ENCODE measurements at places on chromosomes 6 and 20.
A peak's percentile ranks its signal among the peaks of the same experiment; 100 is the strongest.

- DNase-seq: no peak
- no peak overlapping the region for H3K27ac ChIP-seq
- no peaks in the 10 kb centered on the region for H3K27me3 ChIP-seq
- H3K4me3 ChIP-seq: no peak overlapping the region
- peaks cover 20% of the 10 kb centered on the region for H3K36me3 ChIP-seq
- H3K4me1 ChIP-seq: peaks cover 3% of the 10 kb centered on the region
These were observed 16.3 kb downstream of the CCDC167 start for GRCh38 chr6:37483252-37483901.

DNA sequence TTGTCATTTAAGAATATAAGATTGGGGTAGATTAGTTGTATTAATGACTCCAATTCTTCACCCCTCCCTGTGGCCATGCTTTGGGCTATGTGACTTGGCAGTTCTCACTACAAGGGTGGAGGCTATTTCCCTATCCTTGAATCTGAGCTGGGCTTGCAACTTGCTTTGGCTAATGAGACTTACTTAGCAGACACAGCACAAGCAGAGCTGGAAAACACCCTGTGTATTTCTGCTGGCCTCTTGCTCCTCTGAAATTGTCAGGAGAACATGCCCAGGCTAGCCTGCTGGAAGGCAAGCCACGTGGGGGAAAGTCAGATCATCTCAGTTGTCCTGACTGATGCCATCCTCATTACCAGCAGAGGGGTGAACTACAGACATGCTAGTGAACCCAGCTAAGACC, 126.5 kb upstream of the HDGFL1 start:
- H3K27ac ChIP-seq: no peak overlapping the region
- no peak for DNase-seq
- H3K27me3 ChIP-seq: no peaks in the 10 kb centered on the region
- H3K36me3 ChIP-seq: no peaks in the 10 kb centered on the region
- H3K4me3 ChIP-seq: no peak overlapping the region

DNA sequence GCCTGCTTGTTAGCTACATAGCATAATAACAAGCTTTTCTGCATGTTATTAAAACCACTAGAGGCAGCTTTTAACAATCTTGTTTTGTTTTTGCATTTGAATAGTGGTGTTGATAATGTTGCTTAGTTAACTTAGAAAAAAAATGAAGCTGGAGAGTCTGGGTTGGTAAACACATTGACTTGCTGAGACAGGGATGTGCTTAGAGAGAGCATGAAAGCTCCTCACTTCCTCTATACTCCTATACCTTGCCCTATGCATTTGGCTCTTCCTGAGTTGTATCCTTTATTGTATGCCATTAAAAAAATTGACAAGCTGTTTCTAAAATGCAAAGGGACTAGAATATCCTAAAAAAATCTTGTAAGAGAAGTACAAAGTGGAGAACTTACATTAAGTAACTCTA, 13.6 kb downstream of the FAM83B start:
- H3K27me3 ChIP-seq: no peaks in the 10 kb centered on the region
- no peak overlapping the region for H3K27ac ChIP-seq
- no peak for DNase-seq
- H3K4me1 ChIP-seq: no peaks in the 10 kb centered on the region
- H3K4me3 ChIP-seq: no peak overlapping the region

GRCh38 chr20:58389324-58389967, 417 bp downstream of the VAPB start:
- H3K27me3 ChIP-seq: peaks cover 6% of the 10 kb centered on the region
- H3K27ac ChIP-seq: peak overlapping the region; percentile 98
- peak overlapping the region; percentile 94 for H3K4me3 ChIP-seq
- H3K36me3 ChIP-seq: peaks cover 30% of the 10 kb centered on the region
- peaks cover 37% of the 10 kb centered on the region for H3K4me1 ChIP-seq

DNA sequence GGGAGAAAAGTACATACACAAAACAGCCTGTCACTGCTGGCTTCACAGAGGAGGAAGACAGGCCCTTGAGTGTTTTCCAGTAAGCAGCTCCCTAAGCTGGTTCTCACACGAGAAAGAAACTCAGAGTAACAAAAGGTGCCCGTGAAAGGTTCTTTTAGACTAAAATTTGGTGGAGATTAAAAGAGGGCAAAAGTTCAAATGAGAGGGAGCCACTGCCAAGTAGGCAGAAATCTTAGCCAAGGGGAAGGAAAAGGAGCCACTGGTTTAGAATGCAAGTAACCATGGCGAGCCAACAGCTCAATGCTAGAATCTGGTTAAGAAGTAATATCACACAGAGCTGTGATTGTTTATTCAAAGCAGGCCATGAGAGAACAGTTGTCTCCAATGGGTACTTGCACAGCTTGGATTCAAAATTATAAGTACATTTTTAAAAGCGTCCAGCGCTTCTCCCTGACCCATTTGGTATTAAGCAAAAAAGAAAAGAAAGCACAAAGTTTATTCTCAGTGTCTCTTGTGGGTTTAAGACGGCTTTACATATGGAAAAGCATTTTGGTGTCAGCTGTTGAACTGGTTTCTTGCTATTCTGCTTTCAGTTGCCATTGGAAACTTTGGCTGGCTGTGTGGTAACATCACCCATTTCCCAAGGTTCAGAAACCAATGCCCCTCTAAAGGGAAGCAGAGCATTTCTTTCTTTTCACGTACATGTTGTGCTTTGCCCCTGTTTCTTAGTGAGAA, 648.5 kb downstream of the RNF144B start:
- no peak for DNase-seq
- no peak overlapping the region for H3K4me3 ChIP-seq
- no peaks in the 10 kb centered on the region for H3K36me3 ChIP-seq
- no peaks in the 10 kb centered on the region for H3K4me1 ChIP-seq
- H3K27me3 ChIP-seq: no peaks in the 10 kb centered on the region
- no peak overlapping the region for H3K27ac ChIP-seq

- no peak for DNase-seq
- H3K27me3 ChIP-seq: no peaks in the 10 kb centered on the region
- no peak overlapping the region for H3K4me3 ChIP-seq
- H3K36me3 ChIP-seq: no peaks in the 10 kb centered on the region
- H3K4me1 ChIP-seq: no peaks in the 10 kb centered on the region
- H3K27ac ChIP-seq: no peak overlapping the region
These were observed 42.9 kb downstream of the HDGFL1 start for GRCh38 chr6:22612236-22612635.

DNA sequence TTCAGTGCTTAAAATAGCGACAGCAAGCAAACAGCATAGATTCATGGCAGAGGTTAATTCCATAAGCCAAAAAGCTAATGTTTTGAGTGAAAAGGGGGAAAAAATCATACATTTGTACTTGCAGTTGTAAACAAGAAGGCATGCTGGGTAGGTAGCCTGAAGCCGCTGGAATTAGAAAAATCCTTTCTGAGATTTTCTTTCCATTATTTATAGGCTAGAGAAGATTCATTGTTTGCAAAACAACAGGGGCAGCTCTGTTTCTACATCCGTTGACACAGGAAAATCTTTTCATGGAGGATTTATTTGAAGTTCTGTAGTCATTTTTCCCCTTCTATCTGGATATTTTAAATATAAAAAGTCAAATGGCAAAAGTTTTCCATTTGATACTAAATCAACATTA, 843.9 kb downstream of the QKI start:
- H3K27ac ChIP-seq: no peak overlapping the region
- no peaks in the 10 kb centered on the region for H3K27me3 ChIP-seq
- no peaks in the 10 kb centered on the region for H3K36me3 ChIP-seq
- no peaks in the 10 kb centered on the region for H3K4me1 ChIP-seq
- DNase-seq: no peak
- no peak overlapping the region for H3K4me3 ChIP-seq

GRCh38 chr6:13351271-13351670, 22.9 kb upstream of the TBC1D7 start:
- H3K4me3 ChIP-seq: no peak overlapping the region
- no peak for DNase-seq
- no peaks in the 10 kb centered on the region for H3K36me3 ChIP-seq
- peaks cover 32% of the 10 kb centered on the region for H3K4me1 ChIP-seq
- H3K27me3 ChIP-seq: peaks cover 3% of the 10 kb centered on the region

GRCh38 chr6:161796681-161797080, 522.8 kb upstream of the AGPAT4 start:
- H3K27me3 ChIP-seq: no peaks in the 10 kb centered on the region
- H3K4me1 ChIP-seq: no peaks in the 10 kb centered on the region
- H3K36me3 ChIP-seq: no peaks in the 10 kb centered on the region
- H3K27ac ChIP-seq: no peak overlapping the region
- DNase-seq: no peak
- H3K4me3 ChIP-seq: no peak overlapping the region

- no peaks in the 10 kb centered on the region for H3K4me1 ChIP-seq
- H3K27ac ChIP-seq: no peak overlapping the region
- no peaks in the 10 kb centered on the region for H3K36me3 ChIP-seq
- no peak for DNase-seq
These were observed 18.8 kb upstream of the RCAN2 start for GRCh38 chr6:46509981-46510510.

DNA sequence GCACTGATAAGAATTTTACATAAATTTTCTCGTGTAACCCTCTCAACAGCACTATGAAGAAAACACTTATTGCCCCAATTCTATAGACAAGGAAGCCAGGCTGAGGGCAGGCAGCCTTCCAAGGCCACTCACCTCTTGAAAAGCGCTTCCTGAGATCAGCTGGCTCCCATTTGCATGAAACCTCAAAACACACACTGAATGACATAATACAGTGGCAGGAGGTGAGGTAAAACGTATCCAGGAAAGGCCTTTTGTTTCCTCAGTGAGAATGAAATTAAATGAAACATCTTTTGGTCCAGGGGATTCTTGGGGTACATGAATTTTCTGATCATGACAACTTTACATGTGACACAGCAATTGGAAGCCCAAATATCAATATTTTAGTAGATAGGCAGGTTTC, 112.5 kb downstream of the WDR27 start:
- peak overlapping the region; percentile 76 for H3K27ac ChIP-seq
- no peaks in the 10 kb centered on the region for H3K27me3 ChIP-seq
- peak; percentile 18 for DNase-seq
- H3K36me3 ChIP-seq: peaks cover 4% of the 10 kb centered on the region
- peak overlapping the region; percentile 21 for H3K4me3 ChIP-seq

DNA sequence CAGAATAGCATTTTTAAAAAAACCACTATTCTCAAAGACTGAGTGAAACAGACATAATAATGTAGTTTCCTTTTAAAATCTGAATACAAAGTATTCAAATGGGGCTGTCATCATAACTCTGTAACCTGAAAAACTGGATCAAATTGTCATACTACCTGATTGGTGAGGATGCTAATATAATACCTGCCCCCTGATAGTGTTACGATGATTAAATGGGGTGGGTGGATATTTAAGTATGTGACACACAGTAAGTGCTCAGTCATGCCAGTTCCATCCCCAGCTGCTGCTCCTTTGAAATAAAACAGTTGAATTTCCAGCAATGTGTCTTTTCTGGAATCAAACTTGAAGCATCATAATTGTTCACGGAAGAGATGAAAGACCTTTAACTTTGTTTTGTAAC, 8.9 kb downstream of the HTR1B start:
- H3K27ac ChIP-seq: no peak overlapping the region
- no peaks in the 10 kb centered on the region for H3K4me1 ChIP-seq
- no peaks in the 10 kb centered on the region for H3K36me3 ChIP-seq
- H3K4me3 ChIP-seq: no peak overlapping the region
- no peaks in the 10 kb centered on the region for H3K27me3 ChIP-seq
- DNase-seq: no peak

GRCh38 chr6:98380589-98380988, 453.8 kb upstream of the POU3F2 start:
- H3K4me1 ChIP-seq: no peaks in the 10 kb centered on the region
- no peak overlapping the region for H3K4me3 ChIP-seq
- H3K27me3 ChIP-seq: no peaks in the 10 kb centered on the region
- no peak overlapping the region for H3K27ac ChIP-seq
- DNase-seq: no peak

DNA sequence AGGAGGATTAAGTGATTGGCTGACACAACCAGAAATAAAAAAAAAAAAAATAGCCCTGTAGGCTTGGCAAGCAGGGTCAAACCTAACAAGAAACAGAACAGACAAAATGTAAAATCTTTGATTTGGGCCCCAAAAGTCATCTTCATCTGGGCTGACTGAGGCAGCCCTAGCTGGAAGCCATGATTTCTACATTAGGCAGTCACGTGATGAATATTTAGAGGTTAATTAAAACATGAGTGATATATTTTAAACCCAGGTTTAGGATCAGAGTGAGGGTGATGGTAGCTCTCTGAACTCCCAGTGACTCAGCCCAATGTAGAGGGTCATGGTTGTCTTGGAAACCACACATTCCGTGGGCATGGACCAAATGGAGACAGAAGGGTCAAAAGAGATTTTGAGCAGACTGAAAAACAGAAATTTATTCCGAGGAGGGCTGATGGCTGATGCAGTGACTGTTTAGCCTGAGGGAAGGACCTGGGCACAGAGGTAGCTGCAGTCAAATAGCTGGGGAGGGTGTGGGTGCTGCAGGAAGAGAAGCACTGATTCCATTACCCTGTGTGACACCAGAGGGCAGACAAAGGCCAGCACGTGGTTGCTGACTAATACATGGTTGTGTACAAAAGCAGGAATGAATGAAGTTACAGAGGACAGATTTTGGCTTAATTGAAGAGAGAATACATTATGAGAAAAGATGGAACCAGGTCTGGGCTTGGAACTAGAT, 573.1 kb upstream of the CHD6 start:
- H3K36me3 ChIP-seq: no peaks in the 10 kb centered on the region
- H3K4me1 ChIP-seq: no peaks in the 10 kb centered on the region
- H3K27ac ChIP-seq: no peak overlapping the region
- no peak overlapping the region for H3K4me3 ChIP-seq
- no peak for DNase-seq

GRCh38 chr6:31271641-31272357, at the start of gene HLA-C:
HLA-C (minus strand) TSS chr6:31272092; CDS start chr6:31272071, 21 bp downstream.
- peak within 1 kb of the TSS; percentile 97 for H3K4me3 ChIP-seq
- peaks cover 16% of the 10 kb centered on the region for H3K27me3 ChIP-seq
- peak within 1 kb of the TSS; percentile 98 for H3K27ac ChIP-seq
- H3K36me3 ChIP-seq: peaks cover 49% of the 10 kb centered on the region
- H3K4me1 ChIP-seq: peaks cover 46% of the 10 kb centered on the region
- DNase-seq: peak; percentile 83

DNA sequence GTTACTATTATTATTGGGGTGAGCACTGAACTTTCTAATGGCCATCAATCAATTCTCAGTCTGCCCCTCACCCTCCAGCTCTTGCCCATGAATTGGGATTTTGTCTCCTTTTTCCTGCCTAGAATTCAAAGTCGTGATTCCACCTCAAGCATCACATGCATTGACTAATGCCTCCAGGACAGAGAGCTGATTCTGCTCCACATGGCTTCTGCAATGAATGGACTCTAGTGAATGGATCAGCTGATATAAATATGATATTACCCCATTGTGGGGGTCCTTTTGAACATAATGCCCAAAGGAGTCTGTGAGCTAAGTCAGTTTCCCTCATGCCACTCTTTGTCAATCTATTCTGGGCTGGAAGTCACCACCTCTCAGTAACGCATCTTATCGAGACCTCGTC, 126.4 kb downstream of the OPN5 start:
- no peak for DNase-seq
- no peaks in the 10 kb centered on the region for H3K36me3 ChIP-seq
- no peak overlapping the region for H3K4me3 ChIP-seq

- H3K36me3 ChIP-seq: no peaks in the 10 kb centered on the region
- H3K27ac ChIP-seq: no peak overlapping the region
- DNase-seq: no peak
- no peak overlapping the region for H3K4me3 ChIP-seq
These were observed 19.2 kb downstream of the TUBB2B start for GRCh38 chr6:3208098-3208774.

- no peaks in the 10 kb centered on the region for H3K36me3 ChIP-seq
- H3K27ac ChIP-seq: no peak overlapping the region
- H3K4me3 ChIP-seq: no peak overlapping the region
- H3K4me1 ChIP-seq: peaks cover 22% of the 10 kb centered on the region
These were observed 12.9 kb upstream of the ZNF343 start for GRCh38 chr20:2521369-2522305.

GRCh38 chr20:15609921-15610320, 963.3 kb downstream of the KIF16B start:
- no peak overlapping the region for H3K27ac ChIP-seq
- H3K4me3 ChIP-seq: no peak overlapping the region
- H3K36me3 ChIP-seq: no peaks in the 10 kb centered on the region
- H3K4me1 ChIP-seq: no peaks in the 10 kb centered on the region
- H3K27me3 ChIP-seq: no peaks in the 10 kb centered on the region

Measured in T-helper 2 cell treated with Interferon-gamma antibody and Interleukin-4, amounts not matched to agents 5 μg/mL and 100 μg/mL, for 36 hours (primary cell).